ENCODE measurements at places on chromosomes 5 and 9. TPM values are rescaled to one million over a fixed set of nuclear protein-coding genes. Genes with fewer than 3 reads are reported as not detected.

HEMGN gene
- polyA plus RNA-seq, result 0.06 TPM

TSSK1B gene
- not detected for polyA plus RNA-seq

PCDHA7 gene
- polyA plus RNA-seq, result 0.03 TPM

GMCL2 gene
- not detected for polyA plus RNA-seq

CHSY3 gene
- polyA plus RNA-seq, result not detected

RNF183 gene
- polyA plus RNA-seq, result 0.04 TPM

GRIN3A gene
- polyA plus RNA-seq, result not detected

DAPK1 gene
- 1.7 TPM for polyA plus RNA-seq

IFNA21 gene
- not detected for polyA plus RNA-seq

CACFD1 gene
- polyA plus RNA-seq, result 19.6 TPM

GABRA6 gene
- not detected for polyA plus RNA-seq

TICAM2 gene
- polyA plus RNA-seq, result 0.97 TPM

SLC22A4 gene
- polyA plus RNA-seq, result 0.18 TPM

SPTLC1 gene
- 26.6 TPM for polyA plus RNA-seq
